Amniotic stem cell (primary cell): ENCODE measurements at places on chromosomes 1 and 21.

GRCh38 chr1:158075078-158075477, 81.6 kb downstream of the KIRREL1 start:
- no peak for DNase-seq

GRCh38 chr1:9440763-9441194, 98.5 kb upstream of the SLC25A33 start:
- DNase-seq = no peak

DNA sequence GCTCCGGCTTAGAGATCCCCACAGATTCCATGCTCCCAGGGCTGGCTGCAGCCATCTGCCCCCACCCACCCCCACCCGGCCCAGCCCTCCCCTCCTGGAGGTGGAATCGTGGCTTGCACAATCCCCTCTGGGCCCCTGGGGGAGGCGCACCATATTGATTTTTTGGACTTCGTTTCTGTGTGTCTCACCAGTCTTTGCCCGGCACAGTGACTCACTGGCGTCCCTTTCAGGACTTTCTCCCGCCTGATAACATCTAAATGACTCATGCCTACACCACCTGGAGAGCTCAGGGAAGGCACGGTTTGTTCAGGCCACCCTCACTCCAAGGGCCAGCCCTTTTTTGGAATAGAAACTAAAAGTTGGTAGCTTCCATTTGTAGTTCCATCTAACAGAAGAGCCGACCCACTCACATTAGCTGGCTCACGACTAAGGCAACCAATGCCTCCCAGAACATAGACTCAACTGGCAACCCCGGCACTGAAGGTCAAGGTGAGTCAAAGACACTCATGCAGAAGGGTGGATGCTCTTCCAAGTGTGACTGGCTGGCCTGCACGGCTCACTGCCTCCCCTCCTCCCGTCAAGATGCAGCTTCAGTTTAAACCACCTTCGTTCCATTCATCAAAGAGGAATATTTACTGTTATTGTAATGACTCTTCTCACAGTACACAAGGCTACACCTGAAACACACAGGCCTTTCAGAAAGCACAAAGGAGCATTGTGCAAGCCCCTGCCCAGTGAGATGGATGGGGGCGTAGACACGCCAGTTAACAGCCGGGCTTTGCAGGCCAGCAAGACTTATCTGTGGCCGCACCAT, 18.1 kb upstream of the ETS2 start:
- DNase-seq = no peak

- DNase-seq = no peak
Measured at GRCh38 chr1:26784886-26785285, 2.9 kb upstream of the PIGV start.

DNA sequence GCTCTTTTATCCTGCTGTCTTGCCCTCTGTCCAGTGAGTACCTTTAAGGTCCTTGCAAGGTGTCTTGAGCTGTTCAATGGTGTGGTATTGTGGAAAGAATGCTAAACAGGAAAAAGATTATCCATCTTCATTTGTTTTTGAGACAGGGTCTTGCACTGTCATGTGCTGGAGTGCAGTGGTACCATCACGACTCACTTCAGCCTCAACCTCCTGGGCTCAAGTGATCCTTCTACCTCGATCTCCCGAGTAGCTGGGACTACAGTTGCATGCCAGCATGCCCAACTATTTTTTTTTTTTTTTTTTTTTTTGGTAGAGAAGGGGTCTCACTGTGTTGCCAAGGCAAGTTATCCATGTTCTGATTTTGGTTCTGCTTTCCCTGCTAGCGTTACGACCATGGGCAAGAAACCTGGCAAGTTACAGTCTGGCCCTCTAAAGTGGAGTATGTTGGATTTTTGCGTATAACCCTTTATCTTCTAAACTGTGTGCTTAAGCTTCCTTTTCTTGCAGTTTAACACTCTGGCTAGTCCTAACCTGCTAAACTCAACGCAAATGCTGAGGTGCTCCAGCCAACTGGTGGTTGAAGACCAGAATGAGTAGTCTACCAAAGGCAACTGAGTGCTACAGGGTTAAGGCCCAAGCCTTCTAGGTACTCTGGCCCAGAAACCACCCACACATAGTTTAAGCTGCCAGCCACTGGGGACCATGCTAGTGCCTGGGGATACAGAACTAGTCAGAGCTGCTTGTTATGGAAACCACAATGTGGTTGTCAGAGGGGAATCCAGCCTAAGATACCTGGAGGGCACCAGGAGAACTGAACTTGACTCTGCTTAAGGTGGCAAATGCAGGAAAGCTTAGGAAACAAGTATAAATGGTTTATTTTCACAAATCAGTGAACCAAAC, 7.9 kb downstream of the RPL11 start:
- DNase-seq = no peak

GRCh38 chr1:218123968-218124367, 161.1 kb upstream of the RRP15 start:
- DNase-seq = no peak
